ENCODE measurements at places on chromosomes 12 and 14.

DNA sequence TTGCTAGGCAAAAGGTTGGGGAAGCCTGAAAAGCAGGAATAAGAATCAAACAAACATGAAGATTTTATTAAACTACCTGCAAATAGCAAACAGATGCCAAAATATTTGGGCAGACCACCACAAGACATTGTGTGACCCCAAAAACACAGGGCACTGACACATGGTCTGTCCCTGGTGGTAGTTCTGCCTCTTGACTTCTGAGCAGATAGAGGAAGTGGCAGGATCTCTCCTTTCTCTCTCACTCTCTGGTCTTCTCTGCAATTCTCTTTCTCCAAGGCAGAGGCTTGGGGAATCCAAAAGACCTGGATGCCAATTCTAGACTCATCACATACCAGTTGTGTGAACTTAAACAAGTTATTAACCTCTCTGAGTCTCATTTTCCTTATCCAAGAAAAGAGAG is 4.3 kb upstream of the PTGDR start:
- no peak for DNase-seq

GRCh38 chr14:61196792-61197191 is 84.3 kb downstream of the TMEM30B start:
- DNase-seq: no peak

- no peak for DNase-seq
These were observed 3.2 kb downstream of the PLXNC1 start for GRCh38 chr12:94151582-94151981.

DNA sequence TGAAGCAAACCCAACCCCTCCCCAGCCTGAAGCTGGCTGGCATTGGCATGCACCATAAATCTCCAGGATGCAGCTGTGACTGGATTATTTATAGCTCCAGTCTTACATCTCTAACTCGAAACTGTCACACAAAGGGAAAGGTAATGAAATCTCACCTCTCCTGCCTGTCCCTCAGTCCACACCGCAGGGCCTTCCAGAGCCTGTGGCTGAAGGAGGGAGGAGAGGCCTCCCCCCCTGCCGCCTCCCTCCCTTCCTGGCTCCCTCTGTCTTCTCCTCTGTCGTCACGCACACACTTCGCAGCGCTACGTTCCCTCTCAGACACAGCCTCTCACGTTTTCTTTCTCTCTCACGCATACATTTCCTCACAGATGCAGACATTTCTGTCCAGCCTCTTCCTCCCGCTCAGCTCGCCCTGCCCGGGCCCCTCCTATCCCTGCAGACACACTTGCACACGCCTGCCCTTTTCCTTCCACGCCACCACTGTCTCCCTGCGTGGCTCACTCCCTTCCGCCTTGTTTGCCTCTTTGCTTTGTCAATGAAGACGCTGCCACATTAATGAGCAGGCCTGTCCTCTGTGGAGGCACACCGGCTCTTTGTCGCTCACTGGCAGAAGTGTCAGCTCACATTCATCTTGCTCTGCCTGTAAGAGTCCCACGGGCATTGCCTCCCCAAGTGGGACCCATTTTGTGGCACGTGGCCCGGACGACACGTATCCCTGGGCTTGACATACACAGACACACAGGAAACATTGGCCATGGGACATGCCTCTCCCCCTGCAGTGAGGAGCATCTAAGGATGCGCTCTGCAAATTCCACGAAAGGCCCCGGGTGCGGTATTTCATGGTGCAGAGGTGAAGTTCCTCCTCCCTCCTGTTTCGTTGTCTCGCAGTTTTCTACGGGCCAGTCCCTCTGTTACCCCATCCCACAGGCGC is 27.9 kb downstream of the IRF2BPL start:
- peak; percentile 73 for DNase-seq

DNA sequence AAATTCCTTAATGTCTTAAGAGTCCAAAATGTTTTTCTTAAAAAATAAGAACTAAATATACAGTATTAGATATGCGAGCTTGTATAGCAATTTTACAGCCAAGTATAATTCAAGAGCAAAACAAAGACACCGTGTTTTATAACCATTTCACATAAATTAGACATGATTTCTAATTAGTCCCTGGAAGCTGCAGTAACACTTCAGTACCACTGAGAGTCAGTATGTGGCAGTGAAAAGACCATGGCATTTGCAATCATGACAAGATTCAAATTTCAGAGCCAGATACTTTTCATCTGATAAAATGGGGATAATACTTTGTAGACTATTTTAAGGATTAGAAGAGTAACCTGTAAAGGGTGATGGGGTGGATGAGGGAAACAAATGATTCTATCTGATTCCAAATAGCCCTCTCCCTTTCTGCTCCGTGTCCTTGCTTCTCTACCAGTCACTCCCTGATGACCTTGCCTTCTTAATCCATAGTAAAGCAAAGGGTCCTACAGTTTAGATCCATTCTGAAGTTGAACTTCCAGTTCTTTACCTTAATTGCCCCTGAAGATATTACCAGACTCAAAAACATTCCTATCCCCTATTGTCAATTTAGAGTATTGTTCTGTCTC is 145.4 kb upstream of the ABCD2 start:
- no peak for DNase-seq

- no peak for DNase-seq
These were observed 4.1 kb upstream of the KRT7 start for GRCh38 chr12:52228931-52229330.

DNA sequence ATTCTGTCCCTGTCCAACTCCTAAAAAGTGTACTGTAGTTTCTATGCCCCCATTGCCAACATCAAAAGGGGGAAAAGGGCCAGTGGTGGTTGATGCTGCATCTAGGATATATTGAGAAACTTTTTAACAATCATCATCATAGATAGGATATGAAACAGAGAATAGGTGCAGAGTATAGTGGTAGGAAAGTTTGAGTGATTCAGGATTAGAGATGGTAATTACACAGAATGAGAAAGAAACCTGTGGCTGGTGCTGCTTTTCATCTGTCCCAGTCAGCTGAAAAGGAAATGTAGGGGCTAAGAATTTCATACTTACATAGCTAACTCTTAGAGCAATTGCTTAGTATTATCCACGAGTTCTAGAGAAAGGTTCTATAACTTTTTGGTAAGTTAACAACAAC is 67.6 kb downstream of the GTF2A1 start:
- DNase-seq: no peak

GRCh38 chr12:18591473-18591872 is 146.3 kb downstream of the PLCZ1 start:
- DNase-seq: no peak

Measured in femur (tissue), 1 donor.